Brain (organoid and tissue), 16 donors: ENCODE measurements at places on chromosomes 2 and 18.
A peak's percentile ranks its signal among the peaks of the same experiment; 100 is the strongest.

- no peak for DNase-seq
Observed at GRCh38 chr18:3932276-3932675, 482.3 kb downstream of the TGIF1 start.

DNA sequence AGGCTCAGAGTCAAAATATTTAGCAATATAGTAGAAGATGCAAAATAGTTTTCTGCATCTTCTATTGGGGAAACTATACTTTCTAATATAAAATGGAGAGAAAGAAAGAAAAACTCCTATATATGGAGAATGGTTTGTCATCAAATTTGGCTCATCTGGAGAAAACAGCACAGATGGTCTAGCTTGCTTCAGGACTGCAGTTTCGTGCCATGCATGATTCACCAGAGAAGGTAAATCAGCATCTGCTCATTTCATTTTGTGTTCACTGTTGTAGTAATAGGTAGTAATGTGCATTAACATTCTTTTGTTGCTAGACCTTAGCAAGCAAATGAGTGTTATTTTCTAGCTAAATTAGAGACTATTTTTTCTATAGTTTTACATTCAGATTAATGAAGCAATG, 179.0 kb downstream of the ASXL3 start:
- DNase-seq = peak; percentile 50

GRCh38 chr18:49456794-49457193, 3.7 kb downstream of the DYM start:
- DNase-seq = no peak

DNA sequence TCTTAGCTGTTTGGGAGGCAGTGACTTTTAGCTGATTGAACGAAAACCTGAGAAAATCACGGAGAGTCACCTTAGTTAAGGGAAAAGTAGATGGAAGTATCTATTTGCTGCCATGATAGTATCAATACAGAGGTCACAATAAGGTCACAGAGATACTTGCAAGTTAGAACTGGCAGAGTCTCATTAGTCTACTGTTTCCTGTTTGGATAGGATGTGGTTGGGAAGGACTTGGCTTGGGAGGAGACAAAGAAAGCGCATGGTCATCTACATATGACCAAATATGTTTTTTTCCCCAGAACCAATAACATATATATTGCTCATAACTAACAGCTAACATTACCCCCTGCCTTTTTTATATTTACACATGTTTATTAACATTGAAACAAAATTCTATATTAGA, 78.4 kb upstream of the AQP4 start:
- DNase-seq = no peak

DNA sequence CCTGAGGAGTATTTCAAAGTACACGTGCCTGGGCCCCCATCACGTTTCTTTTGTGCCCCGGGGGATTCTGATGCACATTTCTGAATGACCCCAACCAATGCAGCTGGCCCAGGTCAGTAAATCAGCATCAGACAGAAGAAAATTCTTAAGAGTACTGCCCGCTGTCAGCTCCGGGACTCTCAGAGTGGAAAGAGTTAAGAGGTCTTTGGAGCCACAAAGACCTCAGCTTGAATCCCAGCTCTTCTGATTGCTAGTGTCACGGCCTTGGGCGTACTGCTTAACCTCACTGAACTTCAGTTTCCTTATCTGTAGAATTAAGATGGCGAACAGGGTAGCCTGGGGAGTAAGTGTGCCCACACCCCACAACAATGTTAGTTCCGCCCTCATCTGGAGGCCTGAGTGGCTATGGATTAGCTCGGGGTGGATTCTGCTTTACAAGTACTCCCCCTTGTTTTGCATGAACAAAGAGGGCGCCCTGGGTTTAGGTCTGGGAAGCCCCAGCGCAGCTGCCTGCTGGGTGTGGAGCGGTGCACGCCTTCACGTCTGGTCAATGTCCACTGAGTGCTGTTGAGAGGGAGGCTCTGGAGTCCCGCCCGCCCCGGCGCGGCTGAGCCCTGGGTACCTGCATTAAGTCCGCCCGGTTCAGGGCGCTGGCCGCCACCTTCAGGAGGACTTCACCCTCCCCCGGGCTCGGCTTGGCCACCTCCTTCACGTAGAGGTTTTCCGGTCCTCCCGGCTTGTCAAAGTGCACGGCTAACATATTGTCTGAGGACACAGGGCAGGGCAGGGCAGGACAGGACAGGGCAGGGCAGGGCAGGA, 858 bp downstream of the TP53I3 start:
- peak; percentile 68 for DNase-seq

DNA sequence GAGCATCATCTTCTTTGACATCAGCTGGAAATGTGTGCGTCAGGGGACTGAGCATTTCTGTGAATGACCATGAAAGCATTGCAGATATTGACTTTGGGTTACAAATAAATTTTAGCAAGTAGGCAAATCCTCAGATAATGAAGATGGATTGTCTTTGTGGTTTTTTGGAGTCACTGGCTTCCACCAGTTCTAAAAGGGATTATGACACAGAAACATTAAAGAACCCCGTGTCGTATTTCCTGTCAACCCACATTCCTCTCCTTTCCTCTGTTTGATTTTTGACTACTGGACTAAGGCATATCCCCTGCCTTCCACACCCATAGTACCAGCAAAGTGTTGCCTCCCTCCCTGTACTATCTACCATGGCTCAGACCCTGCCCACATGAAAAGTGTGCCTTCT, 268.1 kb downstream of the MYO3B start:
- no peak for DNase-seq

- DNase-seq = peak; percentile 8
Observed at GRCh38 chr2:100703739-100704138, 116.2 kb upstream of the NPAS2 start.

- DNase-seq = no peak
Observed at GRCh38 chr2:1656961-1657841, 87.1 kb downstream of the PXDN start.

DNA sequence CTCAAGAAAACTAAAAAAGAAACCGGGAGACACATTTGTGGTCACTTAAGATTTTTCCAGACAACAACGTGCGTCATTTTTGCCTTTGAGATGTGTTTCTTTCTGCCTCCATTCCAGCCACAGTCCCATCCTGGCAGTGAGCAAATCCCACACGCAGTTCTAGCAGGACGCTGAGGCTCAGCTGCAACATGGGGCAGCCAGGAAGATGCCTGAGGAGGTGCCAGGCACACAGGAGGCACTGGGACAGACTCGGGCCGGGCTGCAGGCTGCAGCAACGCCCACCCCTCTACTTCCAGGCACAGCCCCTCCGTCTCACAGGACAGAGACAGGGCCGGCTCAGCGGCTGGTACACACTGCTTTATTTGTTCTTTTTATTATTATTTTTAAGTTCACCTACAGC, 13.1 kb downstream of the KLF11 start:
- no peak for DNase-seq

DNA sequence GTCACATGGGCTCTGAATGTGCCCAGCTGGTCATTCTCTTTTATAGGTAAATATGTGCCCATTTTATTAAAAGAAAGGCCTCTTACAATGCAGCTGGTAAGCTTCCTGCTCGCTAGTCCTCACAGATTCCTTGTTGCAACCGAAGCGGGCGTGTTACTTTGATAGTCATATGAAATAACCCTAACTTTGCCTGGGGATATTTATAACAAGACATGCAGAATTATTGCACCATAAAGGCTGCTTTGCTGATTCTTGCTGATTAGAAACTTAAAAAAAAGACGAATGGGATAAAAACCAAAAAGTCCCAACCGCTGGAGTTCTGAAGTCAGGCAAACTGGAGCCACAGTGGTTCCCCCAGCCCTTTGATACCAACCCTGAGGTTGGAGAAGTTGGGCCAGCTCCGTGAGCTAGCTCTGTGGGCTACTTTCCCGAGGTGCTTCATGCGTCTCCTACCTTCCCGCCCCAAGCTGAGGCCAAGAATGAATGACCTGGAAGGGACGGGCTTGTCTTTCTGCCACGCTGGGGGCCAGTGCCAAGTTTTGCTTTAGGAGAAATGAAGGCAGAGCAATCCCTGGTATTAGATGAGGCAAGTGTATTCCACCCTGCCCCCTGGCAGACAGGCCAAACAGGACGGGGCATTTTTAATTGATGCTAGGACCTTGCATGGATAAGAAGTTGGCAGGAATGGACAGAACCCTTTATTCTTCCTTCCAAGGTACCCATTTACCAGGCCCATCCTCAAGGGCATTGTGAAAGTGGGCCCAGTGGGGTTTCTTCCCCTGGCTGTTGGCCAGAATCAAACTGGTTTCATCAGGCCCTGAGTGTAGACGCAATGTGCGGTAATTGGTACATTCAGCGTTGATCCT, 140.4 kb downstream of the KCTD1 start:
- no peak for DNase-seq

DNA sequence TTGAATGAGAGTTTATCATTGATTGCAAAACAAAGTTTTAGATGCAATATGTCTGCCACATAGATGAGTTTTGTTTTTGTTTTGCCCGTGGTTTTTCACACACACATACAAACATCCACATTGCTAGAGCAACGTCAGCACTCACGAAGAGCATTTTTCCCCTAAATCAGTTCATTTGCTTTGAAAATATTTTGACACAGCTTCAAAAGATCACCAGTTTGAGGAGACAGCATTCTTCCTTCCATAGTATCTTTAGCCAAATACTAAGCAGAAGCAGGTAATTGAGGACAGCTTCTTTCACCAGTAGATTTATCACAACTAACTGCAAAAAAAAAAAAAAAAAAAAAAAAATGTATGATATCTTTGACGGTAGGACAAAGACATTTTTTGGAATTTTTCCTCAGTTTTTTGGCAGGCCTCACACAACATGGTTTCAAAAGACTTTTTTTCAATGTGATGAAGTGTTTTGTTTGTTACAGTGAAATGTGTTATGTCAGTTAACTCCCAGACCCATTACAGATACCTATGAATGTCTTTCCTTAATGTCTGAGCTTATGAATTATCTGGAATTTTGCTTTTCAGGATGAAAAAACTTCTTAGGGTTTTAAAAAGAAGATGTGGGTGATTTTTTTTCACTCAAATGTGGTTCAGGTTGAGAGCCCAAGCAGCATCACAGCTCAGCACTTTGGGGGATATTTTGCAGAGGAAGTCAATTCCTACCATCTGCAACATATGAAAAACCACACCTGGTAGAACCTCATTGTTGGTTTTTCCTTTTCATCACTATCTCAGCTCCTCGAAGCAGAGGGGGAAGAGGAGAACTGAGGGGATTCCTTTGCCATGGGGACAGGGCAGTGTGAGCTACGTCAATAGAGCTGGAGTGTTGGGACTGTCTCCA, 31.6 kb downstream of the AOX1 start:
- no peak for DNase-seq

- DNase-seq = no peak
Observed at GRCh38 chr18:79859314-79859713, 61.6 kb downstream of the KCNG2 start.

DNA sequence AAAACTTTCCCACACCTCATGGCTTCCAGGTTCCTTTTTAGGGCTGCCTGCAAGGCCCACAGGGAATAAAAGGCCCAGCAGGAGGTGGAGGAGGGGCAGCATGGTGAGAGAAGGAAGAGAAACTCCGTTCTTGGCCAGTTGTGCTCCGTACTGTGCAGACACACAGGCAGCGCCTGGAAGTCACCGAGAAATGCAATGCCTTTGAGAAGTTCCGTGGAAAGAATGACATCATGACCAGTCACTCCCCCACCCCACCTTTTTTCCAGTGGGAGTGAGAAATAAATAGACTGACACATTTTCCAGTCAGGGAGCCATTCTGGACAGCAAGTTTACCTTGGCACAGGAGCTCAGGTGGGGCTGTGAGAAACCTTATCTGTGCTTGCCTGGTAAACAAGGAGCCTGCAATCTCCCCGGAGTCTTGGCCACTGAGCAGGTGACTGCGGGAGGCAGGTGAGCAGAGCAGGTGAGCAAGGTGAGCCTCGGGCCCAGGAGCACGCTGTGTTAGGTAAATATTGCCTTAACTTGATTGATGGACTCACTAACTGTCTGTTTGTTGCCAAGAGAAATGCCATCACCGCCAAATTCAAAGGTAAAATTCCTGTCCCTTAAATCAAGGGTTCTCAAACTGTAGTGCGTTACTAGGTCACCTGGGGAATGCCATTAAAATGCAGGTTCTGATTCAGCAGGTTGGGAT, 13.5 kb upstream of the LBH start:
- no peak for DNase-seq

- no peak for DNase-seq
Observed at GRCh38 chr18:8341481-8342230, 267.6 kb upstream of the RAB12 start.

DNA sequence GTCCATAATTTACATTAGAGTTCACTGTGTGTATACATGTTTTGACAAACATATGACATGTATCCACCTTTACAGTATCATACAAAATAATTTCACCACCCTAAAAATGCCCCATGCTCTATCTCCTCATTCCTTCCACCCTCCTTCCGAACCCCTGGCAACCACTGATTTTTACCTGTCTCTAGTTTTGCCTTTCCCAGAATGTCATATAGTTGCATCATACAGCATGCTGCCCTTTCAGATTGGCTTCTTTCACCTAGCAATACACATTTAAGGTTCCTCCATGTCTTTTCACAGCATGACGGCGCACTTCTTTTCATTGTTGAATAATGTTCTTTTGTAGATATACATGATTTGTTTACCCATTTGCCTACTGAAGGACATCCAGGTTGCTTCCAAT, 10.4 kb downstream of the LRPPRC start:
- DNase-seq = no peak

DNA sequence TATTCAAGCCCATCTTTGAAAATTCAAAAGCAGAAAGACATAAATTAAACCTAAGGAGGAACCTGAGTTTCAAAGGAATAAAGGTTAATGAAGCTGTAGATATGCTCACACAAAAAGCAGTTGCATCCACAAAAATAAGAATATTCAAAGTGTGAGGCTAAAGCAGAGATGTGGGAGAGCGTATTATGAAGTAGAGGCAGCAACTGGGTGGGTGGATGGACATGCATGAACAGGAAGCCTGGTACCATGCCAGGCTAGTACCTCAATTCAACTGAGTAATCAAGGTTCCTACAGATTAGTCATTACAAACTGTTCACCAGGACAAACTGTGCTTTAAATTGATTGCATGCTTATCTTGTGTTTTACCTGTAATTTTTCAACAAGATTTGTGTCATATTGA, 330.0 kb upstream of the PKDCC start:
- DNase-seq = no peak

GRCh38 chr18:12308386-12309100, 502 bp downstream of the TUBB6 start:
- DNase-seq = peak; percentile 55

DNA sequence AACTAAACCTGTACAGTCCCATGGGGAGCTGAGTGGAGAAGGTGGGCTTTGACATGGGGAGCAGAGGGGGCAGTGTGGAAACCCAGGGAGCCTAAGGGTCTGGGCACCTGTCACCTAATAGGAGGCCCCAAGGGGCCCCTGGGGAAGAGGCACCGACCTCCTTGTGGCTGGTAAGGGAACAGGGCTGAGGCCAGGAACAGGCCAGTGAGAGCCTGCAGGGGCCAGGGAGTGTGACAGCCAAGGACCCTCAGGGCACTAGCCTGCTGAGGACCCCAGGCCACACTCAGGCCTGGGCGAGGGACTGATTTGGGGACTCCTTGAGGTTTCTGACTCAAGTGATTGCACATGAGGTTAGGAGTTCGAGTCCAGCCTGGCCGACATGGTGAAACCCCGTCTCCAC, 24.5 kb upstream of the ALPP start:
- no peak for DNase-seq
